ENCODE measurements at places on chromosomes 12 and 14.

DNA sequence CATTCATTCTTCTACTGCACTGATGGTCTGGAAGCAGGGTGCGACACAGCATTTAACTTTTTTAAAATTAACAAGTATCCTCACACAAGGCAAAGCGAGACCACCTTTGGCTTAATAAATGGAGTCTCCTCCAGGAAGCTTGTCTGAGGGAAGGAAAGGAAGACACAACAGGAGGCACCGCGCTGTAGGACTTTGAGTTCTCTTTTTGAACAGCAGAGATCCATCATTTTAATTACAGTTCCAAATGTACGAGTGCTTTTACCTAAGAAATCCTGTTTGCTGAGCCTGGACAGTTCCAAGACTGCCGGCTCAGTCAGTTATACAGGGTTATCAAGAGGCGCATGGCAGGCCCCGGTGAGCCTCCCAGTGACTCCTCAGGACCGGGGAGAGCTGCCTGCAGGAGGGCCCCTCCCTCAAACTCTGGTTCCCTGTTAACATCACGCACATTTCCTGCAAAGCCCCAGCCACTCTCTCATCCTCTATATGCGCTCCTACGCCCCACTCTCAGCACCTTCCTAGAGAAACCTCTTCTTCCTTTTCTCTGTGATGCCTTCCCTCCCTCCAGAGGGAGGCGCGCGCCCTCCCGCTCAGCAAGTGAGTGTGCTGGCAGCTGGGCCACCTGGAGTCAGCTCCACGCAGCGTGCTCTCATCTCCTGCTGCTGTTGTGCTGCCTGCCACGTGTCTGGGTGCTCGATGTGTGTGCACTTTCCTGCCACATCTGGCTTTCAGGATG is 46.1 kb downstream of the STX2 start:
- DNase-seq: no peak

- DNase-seq: no peak
Observed at GRCh38 chr12:127888943-127889719, 377.8 kb upstream of the TMEM132C start.

DNA sequence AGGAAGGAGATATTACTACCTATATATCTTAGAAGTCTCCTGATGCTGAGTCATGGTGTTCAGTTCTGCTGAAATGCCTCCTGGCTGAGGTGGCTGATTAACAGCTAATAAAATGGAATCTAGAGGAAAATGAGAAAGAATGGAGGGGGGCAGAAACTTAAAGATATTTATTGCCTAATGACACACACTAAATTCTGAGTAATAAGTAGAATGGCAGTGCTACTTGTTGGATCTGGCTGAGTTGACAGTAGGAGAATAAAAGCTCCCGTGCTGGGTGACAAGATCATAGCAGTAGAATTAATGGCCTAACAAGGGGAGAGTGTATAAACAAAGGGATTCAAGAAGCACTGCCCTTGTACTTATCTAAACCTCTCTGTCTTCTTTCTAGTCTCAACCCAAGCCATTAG is 137.5 kb downstream of the CNTN1 start:
- no peak for DNase-seq

DNA sequence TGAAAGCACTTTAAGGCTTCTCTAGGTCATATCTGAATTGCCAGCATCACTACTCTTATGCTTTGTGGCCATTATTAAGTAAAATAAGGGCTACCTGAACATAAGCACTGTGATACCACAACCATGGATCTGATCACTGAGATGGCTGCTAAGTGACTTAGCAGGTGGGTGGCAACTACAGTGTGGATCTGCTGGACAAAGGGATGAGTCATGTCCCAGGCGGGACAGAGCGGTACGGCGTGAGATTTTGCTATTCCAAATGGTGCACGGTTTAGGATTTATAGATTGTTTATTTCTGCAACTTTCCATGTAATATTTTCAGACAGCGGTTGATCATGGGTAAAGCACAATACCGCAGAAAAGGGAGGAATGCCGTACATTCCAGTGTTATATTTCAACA is 39.4 kb downstream of the MLXIP start:
- DNase-seq: no peak

- DNase-seq: no peak
Observed at GRCh38 chr14:32352631-32353030, 23.5 kb downstream of the AKAP6 start.
